ENCODE measurements at places on chromosomes 6 and 20. TPM values are rescaled to one million over a fixed set of nuclear protein-coding genes. Genes with fewer than 3 reads are reported as not detected.

- no peak overlapping the region for H3K4me3 ChIP-seq
- no peak overlapping the region for H3K27ac ChIP-seq
- no peaks in the 10 kb centered on the region for H3K4me1 ChIP-seq
- H3K27me3 ChIP-seq: no peaks in the 10 kb centered on the region
These were observed 237.8 kb upstream of the PMEPA1 start for GRCh38 chr20:57947421-57948179.

Gene WDR27
- total RNA-seq: 21.9 TPM

Gene GRIK2
- total RNA-seq: not detected

Gene PKIB
- total RNA-seq: 1.2 TPM

GRCh38 chr20:58111310-58112016 is 117.0 kb downstream of the ANKRD60 start:
- H3K4me3 ChIP-seq: no peak overlapping the region
- DNase-seq: no peak
- H3K27ac ChIP-seq: no peak overlapping the region
- H3K27me3 ChIP-seq: peaks cover 4% of the 10 kb centered on the region
- H3K4me1 ChIP-seq: no peaks in the 10 kb centered on the region

- DNase-seq: no peak
- H3K4me3 ChIP-seq: peak overlapping the region; percentile 47
- no peaks in the 10 kb centered on the region for H3K27me3 ChIP-seq
- H3K27ac ChIP-seq: peak overlapping the region; percentile 56
- H3K4me1 ChIP-seq: peaks cover 70% of the 10 kb centered on the region
- peaks cover 59% of the 10 kb centered on the region for H3K36me3 ChIP-seq
These were observed 21.2 kb downstream of the THEMIS start for GRCh38 chr6:127879685-127880084.

- no peaks in the 10 kb centered on the region for H3K4me1 ChIP-seq
- peaks cover 12% of the 10 kb centered on the region for H3K27me3 ChIP-seq
- H3K36me3 ChIP-seq: no peaks in the 10 kb centered on the region
- no peak for DNase-seq
- no peak overlapping the region for H3K27ac ChIP-seq
These were observed 8.8 kb downstream of the SLC35F1 start for GRCh38 chr6:117915846-117916245.

DNA sequence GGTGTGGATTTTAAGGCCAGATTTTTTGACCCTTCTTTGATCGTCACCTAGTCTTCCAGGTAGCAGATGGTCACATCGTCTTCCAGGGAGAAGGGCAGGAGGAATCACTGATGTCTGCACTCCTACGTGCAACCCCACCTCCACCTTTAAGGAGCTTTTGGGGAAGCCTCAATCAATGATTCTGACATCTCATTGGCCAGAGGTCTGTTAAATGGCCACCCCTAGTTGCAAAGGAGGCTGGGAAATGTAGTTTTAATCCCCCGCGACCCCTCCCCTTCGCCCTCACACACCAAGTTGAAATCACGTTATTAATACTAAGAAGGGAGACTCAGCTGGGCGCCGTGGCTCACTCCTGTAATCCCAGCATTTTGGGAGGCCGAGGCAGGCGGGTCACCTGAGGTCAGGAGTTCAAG is 151.4 kb downstream of the BCAS1 start:
- no peak for DNase-seq
- no peak overlapping the region for H3K4me3 ChIP-seq
- peaks cover 36% of the 10 kb centered on the region for H3K4me1 ChIP-seq

Gene FRK
- total RNA-seq: 0.02 TPM

Gene C6orf132
- not detected for total RNA-seq

Gene MAPK13
- total RNA-seq: 29.9 TPM

DNA sequence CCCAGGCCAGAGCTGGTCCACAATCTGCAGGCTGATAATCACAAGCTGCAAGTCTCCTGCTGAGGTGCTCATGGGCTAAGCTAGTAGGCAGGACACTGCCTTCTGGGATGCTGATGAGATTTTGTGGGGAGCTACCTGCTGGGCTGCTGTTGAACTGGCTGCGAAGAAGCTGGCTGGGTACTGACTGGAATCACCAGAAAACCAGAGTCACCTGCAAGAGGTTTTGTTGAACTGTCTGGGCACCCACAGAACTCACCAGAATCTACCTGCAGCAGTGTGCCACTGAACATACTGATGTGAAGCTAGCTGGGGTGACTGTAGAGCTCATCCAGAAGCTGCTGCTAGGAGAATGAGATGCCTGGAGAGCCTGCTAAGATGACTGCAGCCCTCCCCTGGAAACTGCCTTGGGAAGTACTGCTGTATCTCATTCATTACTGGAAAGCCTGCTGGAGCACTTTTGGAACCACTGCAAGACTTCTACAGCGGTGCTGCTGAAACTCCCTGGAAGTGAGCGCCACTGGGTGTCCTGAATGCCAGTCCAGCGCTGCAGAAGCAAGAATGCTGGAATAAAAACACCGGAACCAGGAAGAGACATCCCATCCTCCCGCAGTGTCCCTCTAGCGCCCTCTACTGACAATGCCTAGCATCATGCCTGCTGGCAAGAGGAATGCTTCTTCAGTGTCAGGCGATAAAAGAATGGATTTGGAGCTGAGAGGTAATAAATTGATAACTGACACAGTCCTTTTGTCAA is 64.9 kb upstream of the ARHGAP18 start:
- peaks cover 4% of the 10 kb centered on the region for H3K36me3 ChIP-seq
- DNase-seq: peak; percentile 55
- no peaks in the 10 kb centered on the region for H3K4me1 ChIP-seq
- peaks cover 23% of the 10 kb centered on the region for H3K27me3 ChIP-seq

GRCh38 chr6:106749609-106750008 is 120.2 kb downstream of the QRSL1 start:
- peaks cover 22% of the 10 kb centered on the region for H3K27me3 ChIP-seq
- no peak overlapping the region for H3K27ac ChIP-seq
- H3K36me3 ChIP-seq: no peaks in the 10 kb centered on the region
- no peak overlapping the region for H3K4me3 ChIP-seq
- DNase-seq: no peak
- H3K4me1 ChIP-seq: no peaks in the 10 kb centered on the region

Gene PACRG
- total RNA-seq: not detected

Gene FHL5
- not detected for total RNA-seq

GRCh38 chr20:9789131-9789530 is 49.7 kb downstream of the PAK5 start:
- no peak overlapping the region for H3K27ac ChIP-seq
- H3K27me3 ChIP-seq: no peaks in the 10 kb centered on the region
- H3K36me3 ChIP-seq: no peaks in the 10 kb centered on the region
- H3K4me1 ChIP-seq: no peaks in the 10 kb centered on the region

DNA sequence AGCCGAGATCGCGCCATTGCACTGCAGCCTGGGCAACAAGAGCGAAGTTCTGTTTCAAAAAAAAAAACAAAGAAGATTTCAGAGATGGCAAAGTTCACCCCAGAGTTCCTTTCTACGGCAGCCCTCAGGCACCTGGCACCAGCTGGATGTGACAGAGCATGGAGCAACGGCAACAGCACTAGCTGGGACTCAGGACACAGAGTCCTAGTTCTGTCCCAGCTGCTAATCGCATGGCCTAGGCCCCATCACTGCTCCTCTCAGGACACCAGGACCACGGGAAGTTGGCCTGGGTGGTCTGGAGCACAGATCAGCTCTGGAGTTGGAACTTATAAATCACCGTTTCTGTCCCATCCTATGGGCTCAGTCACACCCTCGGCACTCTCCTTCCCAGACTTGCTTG is 1.1 kb downstream of the PGC start:
- peaks cover 1% of the 10 kb centered on the region for H3K4me1 ChIP-seq
- no peak for DNase-seq
- no peak overlapping the region for H3K4me3 ChIP-seq
- H3K27me3 ChIP-seq: peaks cover 7% of the 10 kb centered on the region
- no peaks in the 10 kb centered on the region for H3K36me3 ChIP-seq

Gene SLC22A16
- total RNA-seq: not detected

DNA sequence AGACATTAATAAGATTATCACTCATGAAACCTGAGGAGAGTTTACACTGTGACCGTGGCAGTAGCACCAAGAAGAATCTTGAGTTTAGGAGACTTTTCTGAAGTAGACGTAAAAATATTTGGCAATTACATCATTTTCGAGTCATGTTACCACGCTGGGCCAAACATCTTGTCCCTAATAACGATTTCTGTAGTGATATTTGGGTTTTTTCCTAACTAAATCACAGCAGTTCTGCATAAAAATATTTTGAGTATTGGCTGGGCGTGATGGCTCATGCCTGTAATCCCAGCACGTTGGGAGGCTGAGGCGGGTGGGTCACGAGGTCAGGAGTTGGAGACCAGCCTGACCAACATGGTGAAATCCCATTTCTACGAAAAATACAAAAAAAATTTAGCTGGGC is 262.4 kb downstream of the PHF3 start:
- no peaks in the 10 kb centered on the region for H3K36me3 ChIP-seq
- no peaks in the 10 kb centered on the region for H3K27me3 ChIP-seq
- DNase-seq: no peak
- no peaks in the 10 kb centered on the region for H3K4me1 ChIP-seq

GRCh38 chr6:24323632-24324337 is 34.1 kb downstream of the DCDC2 start:
- peaks cover 23% of the 10 kb centered on the region for H3K27me3 ChIP-seq
- no peak overlapping the region for H3K4me3 ChIP-seq
- no peak overlapping the region for H3K27ac ChIP-seq
- no peaks in the 10 kb centered on the region for H3K36me3 ChIP-seq

GRCh38 chr20:61833807-61834610 is 231.7 kb downstream of the TAF4 start:
- no peak overlapping the region for H3K4me3 ChIP-seq
- no peak overlapping the region for H3K27ac ChIP-seq
- no peak for DNase-seq
- H3K36me3 ChIP-seq: no peaks in the 10 kb centered on the region

DNA sequence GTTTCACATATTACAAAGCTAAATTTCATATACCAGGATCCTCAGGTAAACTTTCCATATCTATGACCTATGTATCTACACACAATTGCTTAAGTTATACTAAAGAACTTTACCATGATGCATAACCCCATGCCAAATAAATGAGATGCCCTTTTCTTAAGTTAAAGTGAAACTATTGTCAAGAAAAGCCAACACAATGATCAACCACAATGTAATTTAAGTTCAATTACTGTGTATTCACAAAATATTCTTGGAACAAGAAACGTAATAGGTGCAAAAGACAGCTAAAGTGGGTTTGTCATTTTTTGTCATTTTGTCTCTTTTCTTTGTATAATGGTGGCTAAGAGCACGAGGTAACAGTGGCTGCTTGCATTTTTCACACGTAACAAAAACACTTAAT is 158.0 kb upstream of the SHLD1 start:
- peaks cover 64% of the 10 kb centered on the region for H3K4me1 ChIP-seq
- DNase-seq: no peak
- H3K27me3 ChIP-seq: no peaks in the 10 kb centered on the region
- peak overlapping the region; percentile 9 for H3K4me3 ChIP-seq
- H3K27ac ChIP-seq: peak overlapping the region; percentile 87

DNA sequence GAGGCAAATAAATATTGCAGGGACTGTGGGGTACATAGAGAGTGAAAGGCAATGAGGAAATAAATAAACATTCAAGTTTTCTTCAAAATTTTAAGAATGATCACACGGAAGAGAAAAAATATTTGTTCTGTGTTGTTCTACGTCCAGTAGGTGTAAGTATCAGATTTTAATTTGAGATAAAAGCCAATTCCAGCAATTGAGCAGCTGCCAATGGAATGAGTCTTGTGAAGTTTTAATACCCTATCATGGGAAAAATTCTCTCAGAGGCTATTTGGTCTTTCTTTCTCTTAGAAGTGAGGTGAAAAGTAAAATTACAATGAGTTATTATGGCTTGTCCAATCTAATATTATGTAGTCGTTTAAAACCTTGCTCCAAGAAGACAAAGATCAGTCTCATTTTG is 195.7 kb upstream of the CITED2 start:
- no peaks in the 10 kb centered on the region for H3K27me3 ChIP-seq
- no peak overlapping the region for H3K27ac ChIP-seq
- no peak for DNase-seq
- H3K4me1 ChIP-seq: no peaks in the 10 kb centered on the region

GRCh38 chr20:37262505-37262904 is 891 bp upstream of the GHRH start:
- no peak for DNase-seq
- peaks cover 7% of the 10 kb centered on the region for H3K27me3 ChIP-seq
- H3K27ac ChIP-seq: no peak overlapping the region
- no peak overlapping the region for H3K4me3 ChIP-seq

Gene KHDRBS2
- not detected for total RNA-seq

DNA sequence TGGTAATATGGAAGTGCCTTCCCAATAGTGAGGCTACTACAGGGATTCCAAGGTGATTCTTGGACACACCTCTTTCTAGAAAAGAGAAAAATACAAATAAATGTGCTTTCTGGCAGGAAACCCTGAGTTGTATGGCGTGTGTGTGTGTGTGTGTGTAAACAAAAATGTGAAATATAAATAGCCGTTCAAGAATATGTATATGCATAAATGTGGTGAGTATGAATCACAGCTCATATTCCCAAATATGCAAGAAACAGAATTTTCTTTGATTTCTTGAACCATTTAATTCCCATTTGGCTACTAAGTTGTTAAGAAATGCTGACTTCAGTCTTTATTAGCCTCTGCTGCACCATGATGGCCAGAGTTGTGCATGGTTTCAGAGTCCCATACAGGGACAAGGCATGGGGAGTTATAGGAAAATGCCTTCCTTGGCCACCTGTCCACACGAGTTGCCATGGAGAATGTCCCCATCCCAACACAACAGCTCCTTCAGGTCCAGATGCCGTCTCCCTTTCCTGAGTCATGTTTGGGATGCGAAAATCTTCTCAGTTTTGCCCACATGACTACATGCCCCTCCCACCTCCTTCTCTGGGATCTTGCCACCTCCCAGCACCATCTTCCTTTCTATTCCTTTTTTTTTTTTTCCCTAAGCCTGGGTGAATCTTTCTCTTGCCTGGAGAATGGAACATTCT is 312.4 kb upstream of the ECI2 start:
- H3K4me1 ChIP-seq: no peaks in the 10 kb centered on the region
- no peaks in the 10 kb centered on the region for H3K27me3 ChIP-seq
- H3K27ac ChIP-seq: no peak overlapping the region
- DNase-seq: no peak
- H3K36me3 ChIP-seq: peaks cover 2% of the 10 kb centered on the region
- no peak overlapping the region for H3K4me3 ChIP-seq

DNA sequence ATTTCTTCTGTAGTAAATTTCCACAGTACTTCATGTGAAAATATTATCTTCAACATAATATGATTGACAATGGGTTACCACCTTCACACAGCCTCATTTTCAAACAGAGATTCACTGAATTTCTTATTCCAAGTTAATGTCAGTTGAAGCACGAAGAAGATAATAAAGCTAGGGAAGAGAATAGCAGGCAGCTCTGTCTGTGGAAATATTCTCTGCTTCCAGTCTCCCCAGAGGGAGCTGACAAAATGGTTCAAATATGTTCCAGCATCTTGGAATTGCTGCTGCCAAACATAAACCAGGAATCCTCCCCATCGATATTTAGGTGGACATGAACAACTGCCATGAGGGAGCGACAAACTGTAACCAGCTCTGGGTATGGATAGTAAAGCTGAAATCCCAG is 224.8 kb downstream of the GJA1 start:
- no peak overlapping the region for H3K4me3 ChIP-seq
- H3K36me3 ChIP-seq: no peaks in the 10 kb centered on the region
- DNase-seq: no peak
- H3K27me3 ChIP-seq: no peaks in the 10 kb centered on the region
- no peak overlapping the region for H3K27ac ChIP-seq

GRCh38 chr6:38354037-38354381 is 285.7 kb downstream of the BTBD9 start:
- H3K27me3 ChIP-seq: no peaks in the 10 kb centered on the region
- H3K27ac ChIP-seq: no peak overlapping the region
- DNase-seq: no peak

- H3K4me3 ChIP-seq: no peak overlapping the region
- DNase-seq: no peak
- H3K27me3 ChIP-seq: no peaks in the 10 kb centered on the region
- H3K4me1 ChIP-seq: peaks cover 2% of the 10 kb centered on the region
- peaks cover 3% of the 10 kb centered on the region for H3K36me3 ChIP-seq
- no peak overlapping the region for H3K27ac ChIP-seq
These were observed 14.5 kb downstream of the LAMA5 start for GRCh38 chr20:62352402-62353288.
